ENCODE measurements at places on chromosomes 1 and 21. TPM values are rescaled to one million over a fixed set of nuclear protein-coding genes. Genes with fewer than 3 reads are reported as not detected.

DNA sequence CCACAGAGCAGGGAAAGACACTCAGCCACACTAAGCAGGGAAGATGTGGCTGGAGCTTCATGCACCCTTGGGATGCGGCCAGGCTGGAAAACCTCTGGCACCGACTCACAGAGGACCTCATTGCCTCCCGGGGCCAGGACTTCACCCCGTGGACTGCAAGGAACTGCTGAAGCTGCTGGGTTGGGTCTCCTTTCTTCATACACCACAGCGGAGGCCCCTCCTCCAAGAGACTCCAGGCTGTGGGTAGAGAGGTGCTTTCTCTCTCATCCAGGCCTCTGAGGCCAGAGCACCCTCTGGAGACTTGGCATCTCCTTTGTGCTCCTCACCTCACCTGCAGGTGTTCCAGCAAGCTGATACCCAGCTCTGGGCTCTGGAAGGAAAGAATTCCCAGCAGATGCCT lies 76.0 kb upstream of the EDN2 start:
- DNase-seq, result no peak

- DNase-seq, result no peak
These were observed 263.9 kb downstream of the DNM3 start for GRCh38 chr1:172105230-172105629.

DNA sequence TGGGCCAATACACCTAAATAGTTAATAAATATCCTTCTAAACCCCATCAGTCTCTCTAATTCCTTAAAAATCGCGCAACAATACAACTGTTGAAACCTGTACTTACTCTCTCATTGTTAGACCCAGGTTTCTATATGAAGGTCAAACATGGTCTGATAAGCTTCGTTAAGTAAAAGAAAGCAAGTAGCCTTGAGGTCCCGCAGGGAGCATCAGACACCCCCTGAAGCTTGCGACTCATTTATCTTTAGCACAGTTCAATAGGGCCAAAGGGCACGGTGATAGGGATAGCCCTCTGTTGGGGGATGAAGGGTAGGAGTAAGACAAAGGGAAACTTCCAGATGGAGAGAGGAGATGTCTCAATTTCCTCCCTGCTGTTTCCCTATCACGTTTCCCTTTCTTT lies 27.3 kb upstream of the THEM4 start:
- DNase-seq, result no peak

GRCh38 chr21:46538851-46539666 lies 65.8 kb downstream of the S100B start:
- DNase-seq, result no peak

- no peak for DNase-seq
These were observed 3.7 kb downstream of the VANGL2 start for GRCh38 chr1:160404094-160404493.

GRCh38 chr1:39165488-39165887 lies 39.0 kb upstream of the MACF1 start:
- no peak for DNase-seq

GRCh38 chr1:203038217-203038741 lies 12.0 kb downstream of the PPFIA4 start:
- DNase-seq, result peak; percentile 83

RPS6KA1 gene
- total RNA-seq, result 4.6 TPM

LIN28A gene
- not detected for total RNA-seq

DNA sequence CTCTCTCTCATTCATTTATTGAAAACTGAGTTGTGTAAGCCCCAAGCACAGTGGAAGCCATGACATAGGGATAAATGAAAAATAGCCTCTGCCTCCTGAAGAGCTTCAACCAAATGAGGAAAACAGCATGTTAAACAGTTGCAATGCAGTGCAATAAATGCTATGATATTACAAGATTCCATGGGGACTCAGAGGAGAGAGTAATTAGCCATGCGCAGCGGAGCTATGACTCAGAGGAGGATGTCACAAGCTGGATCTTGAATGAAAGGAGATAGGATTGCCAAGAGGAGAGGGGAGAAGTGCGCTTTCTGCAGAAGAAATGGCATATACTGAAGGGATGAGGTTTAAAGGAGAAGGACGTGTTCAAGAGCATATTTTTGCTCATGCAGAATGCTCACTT lies 231.3 kb upstream of the PLXNA2 start:
- no peak for DNase-seq

- no peak for DNase-seq
These were observed 536.0 kb downstream of the NPHP4 start for GRCh38 chr1:5456090-5456811.

FAM72D gene
- not detected for total RNA-seq

DNA sequence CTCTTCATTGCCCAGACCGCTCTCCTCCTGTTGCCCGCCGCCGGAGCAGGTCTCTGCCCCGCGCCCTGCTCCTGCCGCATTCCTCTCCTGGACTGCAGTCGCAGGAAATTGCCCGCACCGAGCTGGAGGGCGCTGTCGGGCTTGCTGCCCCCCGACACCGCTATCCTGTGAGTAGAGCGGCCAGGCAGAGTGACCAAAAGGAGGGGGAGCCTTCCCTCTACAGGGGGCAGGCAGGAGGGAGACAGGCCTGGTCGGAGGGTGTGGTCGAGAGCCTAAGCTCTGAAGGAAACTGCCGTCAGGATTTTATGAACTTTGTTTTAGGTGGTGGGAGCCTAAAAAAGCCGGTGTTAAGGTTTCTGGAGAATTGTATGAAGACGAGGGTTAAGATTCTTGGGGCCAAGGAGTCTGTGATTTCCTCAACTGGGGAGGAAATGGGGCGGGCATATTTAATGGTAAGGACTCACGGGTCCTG lies 517 bp downstream of the LRIG2 start:
- no peak for DNase-seq

UCK2 gene
- 5.9 TPM for total RNA-seq

TCP10L gene
- total RNA-seq, result 2.9 TPM

- DNase-seq, result no peak
These were observed 81.7 kb downstream of the ARID4B start for GRCh38 chr1:235246022-235246948.

TEX38 gene
- total RNA-seq, result not detected

GRCh38 chr1:94273111-94273510 lies 35.7 kb upstream of the ARHGAP29 start:
- no peak for DNase-seq

DNA sequence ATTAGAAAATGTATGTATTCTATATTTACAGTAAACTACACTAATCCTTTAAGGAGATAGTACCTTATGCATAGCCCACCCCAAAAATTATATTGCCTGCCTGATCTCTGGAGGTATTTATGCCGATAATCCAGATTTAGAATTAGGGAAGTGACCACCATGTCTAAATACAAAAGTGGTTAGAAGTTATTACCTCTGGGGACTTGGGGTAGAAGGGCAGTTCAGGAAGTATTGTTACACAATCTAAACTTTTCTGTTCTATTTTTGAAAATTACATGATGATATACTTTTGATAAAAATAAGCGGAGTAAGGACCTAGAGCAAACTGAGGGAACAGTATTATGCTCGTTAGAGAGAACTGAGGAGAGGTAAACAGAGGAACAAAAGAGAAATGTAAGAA lies 90.5 kb upstream of the ZP4 start:
- DNase-seq, result no peak

DNA sequence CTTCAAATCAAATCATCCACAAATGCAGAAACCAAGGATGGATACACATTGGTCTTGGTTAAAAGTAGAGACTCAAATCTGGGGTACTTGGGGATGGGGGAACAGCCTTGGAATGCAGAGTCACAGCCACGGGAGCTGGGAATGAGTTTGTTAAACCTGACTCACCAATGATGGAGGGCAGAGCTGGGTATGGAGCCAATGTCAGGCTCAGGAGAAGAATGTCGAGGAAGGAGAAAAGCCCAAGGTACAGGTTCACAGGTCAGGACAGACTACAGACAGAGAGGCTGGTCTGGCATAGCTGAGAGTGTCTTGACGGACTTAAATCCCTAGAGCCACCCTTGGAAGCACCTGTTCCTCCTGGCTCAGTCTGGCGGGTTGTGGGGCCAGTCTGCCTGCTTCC lies 237.6 kb downstream of the NTNG1 start:
- no peak for DNase-seq

LENEP gene
- total RNA-seq, result not detected

DNA sequence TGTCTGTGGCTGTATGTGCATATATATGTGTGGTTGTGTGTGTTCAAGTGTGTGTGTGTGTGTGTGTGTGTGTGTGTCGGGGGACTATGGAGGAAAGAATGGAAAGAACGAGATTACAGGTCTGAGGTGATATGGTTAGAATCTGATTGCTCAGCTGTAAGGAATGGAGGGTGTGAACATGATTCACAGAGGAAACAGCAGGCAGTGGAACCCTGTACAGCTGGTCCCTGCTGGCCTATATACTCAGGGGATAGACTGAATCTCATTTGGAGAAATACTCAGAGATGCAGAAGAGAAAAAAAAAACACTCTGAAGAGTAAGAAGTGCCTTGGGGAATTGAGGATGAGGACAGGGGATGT lies 180.1 kb upstream of the ESRRG start:
- no peak for DNase-seq

LGR6 gene
- total RNA-seq, result 2.9 TPM

LAMC1 gene
- total RNA-seq, result 98.7 TPM

DNA sequence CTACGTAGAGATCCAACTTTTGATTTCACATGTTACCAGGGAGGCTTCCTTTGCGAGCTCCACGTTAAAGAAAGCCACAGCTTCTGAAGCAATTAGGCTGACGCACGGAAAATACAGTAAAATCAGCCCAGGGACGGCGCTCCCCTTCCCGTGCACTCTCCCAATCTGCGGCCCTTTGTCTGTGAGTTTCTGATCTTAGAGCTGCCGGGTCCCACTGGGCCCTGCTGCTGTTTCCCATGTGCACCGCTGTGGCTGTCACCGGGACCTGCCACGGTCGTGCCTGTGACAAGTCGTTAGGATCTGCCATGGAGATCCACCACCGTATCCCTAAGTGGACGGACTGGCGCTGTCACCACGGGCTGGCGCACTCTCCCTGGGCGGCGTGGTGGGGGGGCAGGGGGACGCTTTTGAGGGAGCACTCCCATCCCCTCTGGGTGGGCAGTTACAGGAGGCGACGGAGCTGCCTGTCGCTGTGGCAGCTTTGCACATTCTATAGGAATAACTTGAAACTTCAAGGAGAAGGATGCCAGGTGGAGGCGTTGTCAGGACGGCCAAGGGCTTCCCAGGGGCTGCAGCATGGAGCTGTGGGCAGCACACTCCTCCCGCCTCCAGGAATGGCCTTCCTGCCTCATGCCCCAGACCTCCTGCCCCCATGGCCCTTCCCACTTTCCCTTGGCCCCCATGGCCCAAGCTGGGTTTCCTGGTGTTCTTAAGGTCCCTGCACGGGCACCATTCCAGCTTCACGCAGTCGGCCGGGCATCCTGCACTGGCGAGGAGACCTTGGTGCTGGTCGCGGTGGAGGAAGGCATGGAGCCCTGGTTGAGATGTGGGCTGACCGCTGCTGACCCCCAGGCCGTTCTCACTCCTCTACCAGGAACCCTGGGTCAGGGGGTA lies 85.1 kb downstream of the PRDM16 start:
- no peak for DNase-seq

SPRR5 gene
- not detected for total RNA-seq

GRCh38 chr21:34883491-34884271 lies 165.4 kb downstream of the RUNX1 start:
- DNase-seq, result no peak

DNA sequence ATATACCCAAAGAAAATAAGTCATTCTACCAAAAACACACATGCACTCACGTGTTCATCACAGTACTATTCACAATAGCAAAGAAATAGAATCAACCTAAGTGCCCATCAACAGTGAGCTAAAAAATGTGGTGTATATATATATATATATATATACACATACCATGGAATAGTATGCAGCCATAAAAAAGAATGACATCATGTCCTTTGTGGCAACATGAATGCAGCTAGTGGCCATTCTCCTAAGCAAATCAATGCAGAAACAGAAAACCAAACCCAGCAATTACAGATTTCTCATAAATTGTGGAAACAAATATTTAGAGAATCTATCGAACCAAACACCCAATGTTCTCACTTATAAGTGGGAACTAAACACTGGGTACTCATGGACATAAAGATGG lies 585.7 kb downstream of the SMYD3 start:
- no peak for DNase-seq

OR10K1 gene
- total RNA-seq, result not detected

- DNase-seq, result no peak
These were observed 377.8 kb downstream of the USH2A start for GRCh38 chr1:216045400-216045799.

SORT1 gene
- 117 TPM for total RNA-seq

SLX9 gene
- total RNA-seq, result 69.9 TPM

DNA sequence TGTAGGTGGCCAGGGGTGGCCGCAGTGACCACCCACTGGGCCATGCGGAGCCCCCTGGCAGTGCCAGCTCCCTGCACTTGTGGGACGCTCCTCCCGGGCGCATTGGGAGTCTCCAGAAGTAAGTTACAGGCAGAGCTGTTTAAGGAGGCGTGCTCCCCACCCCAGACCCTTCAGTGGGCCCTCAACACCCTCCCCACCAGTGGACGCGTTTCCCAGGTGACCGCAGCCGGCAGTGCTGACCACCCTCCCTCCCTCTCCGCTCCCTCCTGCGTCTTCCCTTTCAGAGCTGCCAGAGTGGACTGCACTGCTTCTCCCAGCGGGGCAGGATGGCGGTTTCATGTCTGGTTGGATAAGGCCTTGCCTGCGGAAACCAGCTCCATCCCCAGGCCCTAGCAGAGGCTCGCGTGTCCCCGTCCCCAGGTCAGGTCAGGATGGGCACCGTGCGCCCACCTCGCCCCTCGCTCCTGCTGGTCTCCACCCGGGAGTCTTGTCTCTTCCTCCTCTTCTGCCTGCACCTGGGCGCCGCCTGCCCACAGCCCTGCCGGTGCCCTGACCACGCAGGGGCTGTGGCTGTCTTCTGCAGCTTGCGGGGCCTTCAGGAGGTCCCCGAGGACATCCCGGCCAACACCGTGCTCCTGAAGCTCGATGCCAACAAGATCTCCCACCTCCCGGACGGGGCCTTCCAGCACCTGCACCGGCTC lies 1.1 kb downstream of the LRRC3 start:
- peak; percentile 26 for DNase-seq

GRCh38 chr1:6868660-6869380 lies 83.6 kb downstream of the CAMTA1 start:
- no peak for DNase-seq

DNA sequence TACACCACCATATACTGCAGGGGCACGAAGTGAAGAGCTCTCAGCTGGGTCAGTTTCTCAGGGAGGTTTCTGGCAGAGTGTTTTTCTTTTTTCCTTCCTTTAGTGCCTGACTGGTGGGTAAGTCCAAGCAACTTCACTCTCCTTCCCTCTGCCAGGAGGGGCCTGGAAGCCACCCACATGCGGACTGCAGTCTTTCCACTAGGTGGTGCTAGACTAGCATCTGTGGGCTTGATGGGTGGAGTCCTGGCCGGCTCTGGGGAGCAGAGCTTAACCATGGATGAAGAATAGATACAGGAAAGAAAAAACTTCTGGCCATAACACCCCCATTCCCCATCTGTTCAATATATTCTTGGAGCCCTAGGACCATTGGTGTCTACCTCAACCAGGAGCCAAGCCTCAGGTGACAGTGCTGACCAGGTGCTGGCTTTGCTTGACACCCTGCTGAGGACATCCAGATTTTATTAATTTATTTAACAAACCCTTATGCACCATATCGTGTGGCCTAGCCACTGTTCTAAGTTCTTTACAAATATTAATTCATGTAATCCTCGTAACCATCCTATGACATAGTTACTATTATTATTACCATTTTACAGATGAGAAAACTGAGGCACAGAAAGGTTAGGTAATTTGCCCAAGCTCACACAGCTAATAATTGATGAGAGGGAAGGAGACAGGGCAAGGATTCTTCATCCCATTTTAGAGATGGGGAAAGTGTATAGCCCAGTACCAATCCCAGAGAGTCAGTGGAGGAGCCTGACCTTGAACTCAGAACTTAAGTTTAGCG lies 126.7 kb upstream of the CSF3R start:
- no peak for DNase-seq
